ENCODE measurements at places on chromosomes 16 and 17. TPM values are rescaled to one million over a fixed set of nuclear protein-coding genes. Genes with fewer than 3 reads are reported as not detected.

ADGRG3 gene
- not detected for total RNA-seq

GRCh38 chr17:48539177-48539576 lies 5.7 kb downstream of the HOXB2 start:
- no peak overlapping the region for H3K4me3 ChIP-seq
- peaks cover 21% of the 10 kb centered on the region for H3K4me1 ChIP-seq
- no peak for DNase-seq
- no peak overlapping the region for H3K27ac ChIP-seq
- H3K27me3 ChIP-seq = peaks cover 27% of the 10 kb centered on the region

DNA sequence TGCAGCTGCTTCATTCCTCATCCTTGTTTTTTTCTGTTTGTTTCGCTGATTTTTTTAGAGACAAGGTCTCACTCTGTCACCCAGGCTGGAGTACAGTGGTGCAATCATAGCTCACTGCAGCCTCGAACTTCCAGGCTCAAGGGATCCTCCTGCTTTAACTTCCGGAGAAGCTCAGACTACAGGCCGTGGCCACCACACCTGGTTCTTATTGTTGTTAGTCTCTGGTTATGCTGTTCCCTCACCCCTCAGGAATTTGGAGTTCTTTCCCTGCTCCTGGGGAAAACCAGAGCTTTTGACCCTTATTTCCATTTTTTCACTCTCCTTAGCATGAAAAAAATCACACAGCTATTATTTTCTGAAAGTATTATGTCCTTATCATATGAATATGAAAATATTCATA lies 1.8 kb downstream of the ODF4 start:
- H3K27me3 ChIP-seq = peaks cover 36% of the 10 kb centered on the region
- H3K4me1 ChIP-seq = peaks cover 28% of the 10 kb centered on the region
- H3K36me3 ChIP-seq = no peaks in the 10 kb centered on the region
- DNase-seq = no peak

TPSAB1 gene
- total RNA-seq = not detected

- H3K4me1 ChIP-seq = peaks cover 8% of the 10 kb centered on the region
- H3K27ac ChIP-seq = no peak within 1 kb of the TSS
- no peak for DNase-seq
- peaks cover 12% of the 10 kb centered on the region for H3K27me3 ChIP-seq
Observed at GRCh38 chr17:7179317-7180254, at the start of gene ASGR1. Gene ASGR1, minus strand, starts transcription at chr17:7179370. Its CDS starts 807 bp downstream, at chr17:7178563.

DNA sequence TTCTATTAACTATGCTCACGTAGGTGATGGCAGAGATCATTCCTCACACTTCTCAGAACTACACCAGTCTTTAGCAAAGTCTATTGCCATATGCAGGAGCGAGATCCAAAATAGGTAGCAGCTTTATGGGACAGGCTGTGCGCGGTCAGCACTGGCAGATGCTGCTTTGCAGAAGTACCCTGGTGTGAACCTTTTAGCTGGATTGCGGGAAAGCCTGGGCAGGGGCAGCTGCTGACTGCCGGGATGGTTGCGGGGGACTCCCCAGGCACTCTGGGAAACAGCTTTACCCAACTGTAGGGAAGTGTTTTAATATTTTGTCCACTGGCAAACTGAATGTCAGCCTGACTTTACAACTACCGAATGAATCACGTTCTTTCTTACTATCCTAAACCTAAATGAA lies 251.3 kb downstream of the HS3ST3A1 start:
- DNase-seq = no peak
- H3K4me3 ChIP-seq = no peak overlapping the region
- H3K4me1 ChIP-seq = peaks cover 1% of the 10 kb centered on the region
- H3K36me3 ChIP-seq = no peaks in the 10 kb centered on the region
- H3K27ac ChIP-seq = no peak overlapping the region
- no peaks in the 10 kb centered on the region for H3K27me3 ChIP-seq

GRCh38 chr17:28643983-28644786 lies 773 bp downstream of the BLTP2 start:
- peak overlapping the region; percentile 89 for H3K27ac ChIP-seq
- H3K36me3 ChIP-seq = peaks cover 18% of the 10 kb centered on the region
- peak overlapping the region; percentile 97 for H3K4me3 ChIP-seq
- no peaks in the 10 kb centered on the region for H3K27me3 ChIP-seq

GRCh38 chr17:9878786-9879525 lies 26.1 kb downstream of the RCVRN start:
- DNase-seq = no peak
- H3K4me3 ChIP-seq = no peak overlapping the region

DNA sequence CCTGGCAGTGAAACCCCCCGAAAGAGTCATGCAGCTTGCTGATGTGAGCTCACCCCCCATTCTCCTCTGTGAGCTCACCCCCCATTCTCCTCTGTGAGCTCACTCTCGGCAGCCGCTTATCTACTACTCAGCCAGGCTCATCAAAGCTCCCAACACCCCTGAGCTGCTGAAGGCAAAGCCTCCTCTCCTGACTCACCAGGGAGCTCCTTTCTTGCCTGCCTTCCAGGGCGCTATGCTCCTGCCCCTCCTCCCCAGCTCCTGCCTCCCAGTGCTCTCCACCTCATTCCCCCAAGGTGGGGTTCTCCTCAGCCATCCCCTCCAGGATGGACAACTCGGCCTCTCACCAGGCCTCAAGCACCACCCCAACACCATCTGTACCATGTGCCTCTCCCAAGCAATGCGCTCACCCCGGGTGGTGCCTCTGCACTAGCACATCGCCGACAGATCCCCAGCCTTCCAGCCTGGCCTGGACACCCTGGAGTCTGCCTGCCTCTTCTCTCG lies 27.7 kb upstream of the FAAP100 start:
- H3K36me3 ChIP-seq = peaks cover 13% of the 10 kb centered on the region
- peak overlapping the region; percentile 35 for H3K27ac ChIP-seq
- H3K4me1 ChIP-seq = peaks cover 2% of the 10 kb centered on the region
- no peak for DNase-seq
- H3K4me3 ChIP-seq = no peak overlapping the region
- no peaks in the 10 kb centered on the region for H3K27me3 ChIP-seq
